NT2/D1 (cell line): ENCODE measurements at places on chromosomes 3 and 15.

- no peak for DNase-seq
These were observed 546.8 kb upstream of the EPHA6 start for GRCh38 chr3:96267577-96267976.

DNA sequence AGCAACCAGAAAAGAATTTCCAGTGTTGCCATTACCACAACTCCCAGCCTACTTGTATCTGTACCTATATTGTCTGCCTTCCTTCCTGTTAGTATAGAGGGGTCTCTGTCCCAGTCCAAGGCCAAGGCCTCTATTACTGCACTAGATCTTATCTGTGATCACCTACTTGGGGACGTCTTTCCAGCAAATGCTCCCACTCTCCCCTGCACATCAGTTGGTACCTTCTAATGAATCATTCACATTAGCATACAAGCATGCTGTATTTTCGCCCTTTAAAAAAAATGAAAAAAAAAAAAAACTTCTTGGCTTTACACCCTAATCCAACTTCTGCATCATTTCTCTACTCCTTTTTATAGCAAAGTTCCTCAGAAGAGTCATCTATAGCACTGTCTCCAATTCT is 4.8 kb upstream of the AVEN start:
- DNase-seq: no peak

GRCh38 chr3:102237838-102238237 is 197.0 kb upstream of the ZPLD1 start:
- no peak for DNase-seq

DNA sequence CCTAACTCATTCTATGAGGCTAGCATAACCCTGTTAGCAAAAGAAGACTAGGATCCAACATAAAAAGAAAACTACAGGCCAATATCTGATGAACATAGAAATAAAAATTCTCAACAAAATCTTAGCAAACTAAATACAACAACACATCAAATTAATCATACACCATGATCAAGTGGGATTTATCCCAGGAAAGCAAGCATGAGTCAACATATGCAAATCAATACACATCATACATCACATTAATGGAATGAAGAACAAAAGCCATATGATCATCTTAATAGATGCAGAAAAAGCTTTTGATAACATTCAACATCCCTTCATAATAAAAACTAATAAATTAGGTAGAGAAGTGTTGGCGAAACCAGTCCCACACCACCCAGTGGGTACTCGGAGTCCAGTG is 136.1 kb upstream of the MME start:
- no peak for DNase-seq

- DNase-seq: no peak
These were observed 49.0 kb downstream of the DZIP1L start for GRCh38 chr3:138066383-138066782.

- no peak for DNase-seq
These were observed 314.7 kb downstream of the LPP start for GRCh38 chr3:188468662-188469061.

- no peak for DNase-seq
These were observed 40.5 kb downstream of the ANO10 start for GRCh38 chr3:43581343-43581742.

DNA sequence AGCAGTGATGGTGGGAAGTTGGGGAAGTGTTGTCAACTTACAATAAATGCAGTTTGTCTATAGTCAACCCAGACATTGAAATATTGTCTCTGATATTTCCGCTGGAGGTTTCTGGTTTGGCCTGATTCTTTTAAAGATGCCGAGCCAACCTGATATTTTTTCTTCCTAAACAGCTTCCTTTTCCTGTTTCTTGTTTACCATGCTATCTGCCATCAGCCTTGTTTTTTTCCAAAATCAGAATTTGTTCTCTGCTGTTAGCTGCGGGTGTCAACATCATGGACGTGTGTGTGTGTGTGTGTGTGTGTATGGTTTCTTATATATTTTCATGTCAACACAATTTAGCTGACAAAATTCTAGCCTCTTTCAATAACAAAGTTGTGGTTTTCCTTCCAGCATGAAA is 41.2 kb upstream of the XCR1 start:
- DNase-seq: no peak

DNA sequence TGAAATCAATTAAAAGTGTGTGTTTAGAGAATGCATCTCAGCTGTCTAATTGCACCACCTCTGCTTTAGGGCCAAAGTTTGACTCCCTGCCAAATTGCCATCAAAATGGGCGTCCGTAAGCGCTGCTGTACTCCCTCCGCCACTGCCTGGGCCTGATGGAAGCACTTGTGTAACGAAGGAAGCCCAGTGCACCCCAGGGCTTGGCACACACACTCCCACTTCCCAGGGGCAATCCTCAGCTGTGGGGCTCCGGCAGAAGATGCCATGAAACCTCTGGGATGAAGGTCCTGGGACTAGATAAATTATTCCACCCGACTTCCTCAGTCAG is 137.8 kb downstream of the RORA start:
- DNase-seq: no peak

- DNase-seq: no peak
These were observed 7.4 kb downstream of the SLC38A3 start for GRCh38 chr3:50212502-50212901.

DNA sequence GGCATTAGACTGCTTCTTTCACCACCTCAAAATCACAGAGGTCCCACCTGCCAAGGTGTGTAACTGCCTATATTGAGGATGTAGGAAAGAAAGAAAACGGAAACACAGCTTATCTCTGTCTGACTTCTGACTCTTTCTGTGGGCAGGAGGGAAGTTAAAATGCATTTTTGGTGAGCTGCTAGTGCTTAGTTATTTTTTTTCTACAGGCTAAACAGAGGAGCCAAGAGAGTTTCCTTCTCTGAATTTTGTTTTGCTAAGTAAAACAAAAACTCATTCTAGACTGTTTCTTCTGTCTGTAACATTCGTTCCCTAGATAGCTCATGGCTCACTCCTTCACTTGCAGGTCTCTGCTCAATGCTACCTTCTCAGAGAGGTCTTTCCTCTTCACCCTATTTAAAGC is 18.8 kb upstream of the AMOTL2 start:
- no peak for DNase-seq

DNA sequence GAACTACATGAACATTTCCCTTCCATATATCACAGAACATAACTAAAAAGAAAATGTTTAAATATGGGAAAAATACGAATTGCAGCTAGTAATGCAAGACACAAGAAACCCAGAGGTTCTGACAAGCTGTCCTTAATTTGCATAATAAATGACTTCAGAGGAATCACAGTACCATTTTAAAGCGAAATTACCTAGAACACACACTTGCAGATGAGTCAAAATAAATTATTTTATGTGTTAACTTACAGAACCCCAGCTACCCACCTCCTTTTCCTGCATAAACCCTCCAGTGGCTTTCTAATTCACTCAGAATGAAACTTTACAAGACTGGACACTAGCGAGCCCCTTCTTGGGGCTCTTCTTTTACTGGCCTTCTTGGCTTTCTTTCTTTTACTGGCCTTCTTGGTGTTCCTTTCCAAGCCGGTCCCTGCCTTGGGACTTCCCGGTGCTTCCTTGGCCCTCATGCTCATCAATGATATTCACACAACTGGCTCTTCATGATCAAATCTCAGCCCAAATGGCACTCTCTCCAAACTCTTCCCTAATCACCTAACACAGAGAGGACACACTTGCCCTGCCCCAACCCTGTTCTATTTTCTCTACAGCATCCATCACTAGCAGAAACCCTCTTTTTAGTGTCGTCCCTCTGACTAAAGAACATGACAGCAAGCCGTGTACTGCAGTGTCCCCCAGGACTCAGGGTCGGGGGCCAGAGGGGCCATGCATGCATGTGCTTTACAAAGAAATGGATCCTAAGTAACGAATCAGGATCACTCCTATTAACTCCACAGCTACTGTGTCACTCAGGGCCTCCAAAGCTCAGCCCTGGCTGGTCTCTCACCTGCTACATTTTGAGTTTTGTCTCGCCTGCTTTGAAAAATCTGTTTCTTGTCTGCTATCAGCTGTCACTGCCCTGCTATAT is 4.8 kb downstream of the CHSY1 start:
- DNase-seq: no peak

GRCh38 chr15:95105229-95105628 is 873.9 kb downstream of the MCTP2 start:
- no peak for DNase-seq

DNA sequence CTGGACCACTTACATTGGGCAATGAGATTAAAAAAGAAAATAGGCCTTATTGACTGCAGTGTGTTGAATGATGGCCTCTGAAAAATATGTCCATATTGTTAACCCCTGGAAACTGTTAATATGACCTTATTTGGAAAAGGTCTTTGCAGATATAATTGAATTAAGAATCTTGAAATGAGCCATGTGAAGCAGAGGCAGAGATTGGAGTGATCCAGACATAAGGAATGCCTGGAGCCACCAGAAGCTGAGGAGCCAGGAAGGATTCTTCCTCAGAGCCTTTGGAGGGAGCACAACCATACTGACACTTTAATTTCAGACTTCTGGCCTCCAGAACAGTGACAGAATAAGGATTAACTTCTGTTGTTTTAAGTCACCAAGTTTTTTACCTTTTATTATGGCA is 510.4 kb upstream of the AGTR1 start:
- DNase-seq: no peak

- no peak for DNase-seq
These were observed 1350.7 kb downstream of the ZPLD1 start for GRCh38 chr3:103785537-103785936.

- no peak for DNase-seq
These were observed 144.3 kb downstream of the OPA1 start for GRCh38 chr3:193737191-193737751.

DNA sequence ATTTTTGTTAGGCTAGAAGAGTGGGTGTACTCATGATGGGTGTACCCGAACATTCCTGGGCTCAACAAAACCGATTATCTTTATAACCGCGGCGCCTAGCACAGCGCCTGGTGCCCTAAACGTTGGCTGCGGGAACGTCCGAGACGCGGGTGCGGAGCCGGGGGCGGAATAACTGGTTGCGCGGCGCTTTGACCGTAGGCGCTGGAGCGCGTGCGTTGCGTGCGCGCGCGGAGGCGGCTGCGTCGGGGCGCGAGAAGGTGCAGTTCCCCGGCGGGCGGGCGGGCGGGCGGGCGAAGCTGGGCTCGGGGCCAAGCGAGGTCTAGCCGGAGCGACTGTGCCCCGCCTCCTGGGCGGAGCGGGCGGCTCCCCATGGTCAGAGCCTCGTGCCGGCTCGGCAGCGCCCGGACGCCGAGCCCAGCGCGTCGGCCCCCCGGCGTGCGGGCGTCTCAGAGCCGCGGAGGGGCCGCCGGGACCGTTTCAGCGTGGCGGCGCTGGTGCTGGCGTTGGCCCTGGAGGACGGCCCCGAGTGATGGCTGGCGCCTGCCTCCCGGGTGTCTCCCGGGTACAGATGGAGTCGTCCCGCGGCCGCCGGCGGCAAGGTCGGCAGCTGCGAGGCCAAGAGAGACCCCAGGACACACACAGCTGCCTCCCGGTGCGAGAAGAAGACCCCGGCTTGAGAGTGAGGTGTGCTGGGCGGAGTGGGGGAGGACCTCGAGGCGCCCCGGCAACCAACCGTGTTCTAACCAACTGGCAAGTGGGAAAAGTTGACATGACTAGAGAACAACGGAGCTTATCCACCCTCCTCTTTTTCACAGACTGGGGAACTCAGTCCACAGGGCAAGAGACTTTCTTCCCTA is at the start of gene PLAAT1:
Gene PLAAT1 (plus strand): TSS at position 373 of the 857 bp plus-strand sequence. CDS start 14,429 bp downstream, outside the sequence.
- DNase-seq: peak; percentile 56

DNA sequence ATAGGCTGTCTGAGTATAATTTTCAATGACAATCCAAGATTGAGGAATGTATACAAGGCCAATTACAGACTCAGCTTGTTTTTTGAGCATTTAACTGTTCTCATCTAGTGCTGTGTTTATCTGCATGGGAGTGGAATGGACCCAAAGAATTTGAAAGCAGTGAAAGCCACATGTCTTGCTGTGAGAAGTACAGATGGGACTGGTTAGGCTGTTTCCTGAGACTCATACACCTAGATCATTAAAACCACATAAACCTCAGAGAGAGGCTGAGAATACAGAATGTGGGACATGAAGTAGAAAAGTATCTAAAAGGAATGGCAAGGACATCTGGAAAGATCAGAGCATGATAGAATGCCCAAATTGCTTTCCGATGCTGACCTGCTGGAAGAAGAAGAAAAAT is 224.6 kb downstream of the NLGN1 start:
- DNase-seq: no peak

DNA sequence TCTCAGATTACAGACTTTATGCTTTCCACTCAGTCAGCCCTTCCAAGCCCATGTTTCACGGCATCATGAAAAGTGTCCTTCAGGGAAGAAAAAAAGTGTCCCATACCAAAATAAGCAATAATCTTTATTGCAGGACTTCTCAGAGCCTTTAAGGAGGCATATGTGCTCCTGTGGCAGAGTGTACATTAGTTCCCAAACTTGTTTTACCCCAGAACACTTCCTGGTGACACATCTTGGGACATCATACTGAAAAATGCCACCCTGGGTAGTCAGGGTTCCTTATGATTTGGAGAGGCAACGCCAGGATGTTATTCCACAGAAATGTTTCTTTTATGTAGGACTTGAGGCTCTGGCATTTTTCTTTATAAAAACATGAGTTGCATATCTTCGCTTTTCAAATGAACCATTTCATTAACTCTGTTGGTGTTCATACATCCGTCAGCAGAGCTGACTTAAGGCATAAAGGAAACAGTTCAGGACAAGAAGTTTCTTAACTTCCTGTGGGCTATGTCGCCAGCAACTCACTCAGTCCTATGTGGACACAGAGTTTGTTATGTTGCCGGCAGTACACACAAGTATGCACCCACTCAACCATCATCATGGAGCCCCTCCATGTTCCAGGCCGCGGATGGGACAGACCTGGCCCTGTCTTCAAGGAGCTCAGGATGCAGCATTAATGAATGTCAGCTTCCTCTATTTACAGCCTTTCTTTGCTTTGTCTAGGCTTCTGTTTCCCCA is 63.8 kb downstream of the CASR start:
- no peak for DNase-seq

DNA sequence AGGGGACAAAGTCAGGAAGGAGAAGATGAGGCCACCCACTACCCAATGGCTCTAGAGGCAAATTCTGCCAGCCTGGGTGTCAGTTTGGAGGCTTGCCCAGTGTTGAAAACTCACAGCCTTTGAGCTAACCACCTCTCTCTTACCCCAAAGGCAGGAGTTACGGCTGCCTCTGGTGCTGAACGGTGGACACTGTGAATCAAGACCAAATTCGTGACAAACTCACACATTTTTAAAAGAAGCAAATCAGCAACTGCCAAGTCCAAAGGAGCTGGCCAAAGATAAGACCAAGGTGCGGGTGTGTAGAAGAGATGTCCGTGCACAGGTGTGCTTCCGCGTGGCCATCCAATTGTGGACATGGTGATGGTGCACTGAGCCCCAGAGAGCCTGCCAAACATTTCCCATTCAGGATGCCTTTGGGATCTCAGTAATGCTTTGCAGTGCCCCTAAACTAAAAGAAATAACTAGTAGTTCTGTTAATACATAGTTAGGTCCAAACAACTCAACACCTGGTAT is 74.6 kb downstream of the FAM174B start:
- no peak for DNase-seq

DNA sequence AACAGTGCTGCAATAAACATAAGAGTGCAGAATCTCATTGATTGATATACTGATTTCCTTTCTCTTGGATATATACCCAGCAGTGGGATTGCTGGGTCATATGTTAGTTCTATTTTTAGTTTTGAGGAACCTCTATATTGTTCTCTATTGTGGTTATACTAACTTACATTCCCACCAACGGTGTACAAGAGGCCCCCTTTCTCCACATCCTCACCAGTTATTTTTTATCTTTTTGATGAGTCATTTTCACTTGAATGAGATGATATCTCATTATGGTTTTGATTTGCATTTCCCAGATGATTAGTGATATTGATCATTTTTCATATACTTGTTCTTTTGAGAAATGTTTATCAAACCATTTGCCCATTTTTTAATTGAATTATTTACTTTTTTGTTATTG is 12.4 kb upstream of the IREB2 start:
- no peak for DNase-seq
